ENCODE measurements at places on chromosomes 11 and 22. TPM values are rescaled to one million over a fixed set of nuclear protein-coding genes. Genes with fewer than 3 reads are reported as not detected.

Gene RBMXL2
- not detected for total RNA-seq

Gene CRYBA4
- total RNA-seq: not detected

Gene OR2D2
- total RNA-seq: not detected

Gene CTSW
- 3.9 TPM for total RNA-seq

Gene PKNOX2
- total RNA-seq: 2.7 TPM

Gene HBG1
- total RNA-seq: not detected

Gene OR6T1
- not detected for total RNA-seq

Gene SAA2
- total RNA-seq: 515 TPM

Measured in omental fat pad (tissue), 4 donors.